ENCODE measurements at places on chromosomes 5 and 9. TPM values are rescaled to one million over a fixed set of nuclear protein-coding genes. Genes with fewer than 3 reads are reported as not detected.

- H3K27ac ChIP-seq, result no peak overlapping the region
- H3K4me3 ChIP-seq, result no peak overlapping the region
- no peaks in the 10 kb centered on the region for H3K36me3 ChIP-seq
- DNase-seq, result no peak
- H3K27me3 ChIP-seq, result no peaks in the 10 kb centered on the region
Measured at GRCh38 chr5:133404724-133405123, 207.6 kb downstream of the FSTL4 start.

GRCh38 chr5:179265514-179266290 is 79.6 kb downstream of the ADAMTS2 start:
- no peak overlapping the region for H3K27ac ChIP-seq
- DNase-seq, result no peak
- no peaks in the 10 kb centered on the region for H3K36me3 ChIP-seq
- H3K4me3 ChIP-seq, result no peak overlapping the region

GRCh38 chr9:86183229-86184137 is 76.0 kb downstream of the C9orf153 start:
- no peaks in the 10 kb centered on the region for H3K36me3 ChIP-seq
- no peak overlapping the region for H3K4me3 ChIP-seq
- peaks cover 2% of the 10 kb centered on the region for H3K27me3 ChIP-seq
- no peaks in the 10 kb centered on the region for H3K4me1 ChIP-seq
- no peak overlapping the region for H3K27ac ChIP-seq

- H3K27me3 ChIP-seq, result no peaks in the 10 kb centered on the region
- H3K4me1 ChIP-seq, result no peaks in the 10 kb centered on the region
- H3K4me3 ChIP-seq, result no peak overlapping the region
- DNase-seq, result no peak
Measured at GRCh38 chr5:31753700-31754357, 114.9 kb downstream of the PDZD2 start.

- no peaks in the 10 kb centered on the region for H3K4me1 ChIP-seq
- H3K27ac ChIP-seq, result no peak overlapping the region
- peaks cover 6% of the 10 kb centered on the region for H3K36me3 ChIP-seq
Measured at GRCh38 chr9:123655681-123656423, 274.1 kb downstream of the DENND1A start.

DNA sequence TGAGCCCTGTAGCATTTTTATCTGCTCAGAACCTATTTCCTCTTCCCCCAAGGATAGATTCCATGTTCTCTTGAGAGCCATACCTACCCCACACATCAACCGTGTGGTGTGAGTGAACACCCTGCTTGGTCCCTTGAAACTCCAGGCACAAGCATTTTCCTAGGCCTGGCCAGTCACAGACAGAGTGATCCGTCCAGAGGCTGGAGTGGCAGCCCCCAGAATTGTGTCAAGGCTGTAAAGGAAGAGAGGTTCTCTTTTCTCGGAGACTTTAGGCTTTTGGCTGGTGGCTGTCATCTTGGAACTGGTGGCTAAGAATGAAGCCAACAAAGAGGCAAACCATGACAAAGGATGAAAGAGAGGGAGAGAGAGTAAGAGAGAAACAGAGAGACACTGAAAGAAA is 66.0 kb downstream of the ARHGEF37 start:
- H3K27me3 ChIP-seq, result no peaks in the 10 kb centered on the region
- no peak overlapping the region for H3K4me3 ChIP-seq
- DNase-seq, result no peak
- no peaks in the 10 kb centered on the region for H3K4me1 ChIP-seq
- no peaks in the 10 kb centered on the region for H3K36me3 ChIP-seq

GRCh38 chr5:10452768-10453331 is 11.2 kb downstream of the ROPN1L start:
- peaks cover 11% of the 10 kb centered on the region for H3K4me1 ChIP-seq
- peak; percentile 83 for DNase-seq
- no peak overlapping the region for H3K27ac ChIP-seq
- H3K4me3 ChIP-seq, result no peak overlapping the region
- H3K36me3 ChIP-seq, result peaks cover 4% of the 10 kb centered on the region

GRCh38 chr5:156824800-156825199 is 25.3 kb upstream of the PPP1R2B start:
- H3K4me1 ChIP-seq, result peaks cover 11% of the 10 kb centered on the region
- no peak for DNase-seq
- peaks cover 3% of the 10 kb centered on the region for H3K27me3 ChIP-seq
- H3K27ac ChIP-seq, result no peak overlapping the region
- peaks cover 6% of the 10 kb centered on the region for H3K36me3 ChIP-seq
- H3K4me3 ChIP-seq, result no peak overlapping the region

DNA sequence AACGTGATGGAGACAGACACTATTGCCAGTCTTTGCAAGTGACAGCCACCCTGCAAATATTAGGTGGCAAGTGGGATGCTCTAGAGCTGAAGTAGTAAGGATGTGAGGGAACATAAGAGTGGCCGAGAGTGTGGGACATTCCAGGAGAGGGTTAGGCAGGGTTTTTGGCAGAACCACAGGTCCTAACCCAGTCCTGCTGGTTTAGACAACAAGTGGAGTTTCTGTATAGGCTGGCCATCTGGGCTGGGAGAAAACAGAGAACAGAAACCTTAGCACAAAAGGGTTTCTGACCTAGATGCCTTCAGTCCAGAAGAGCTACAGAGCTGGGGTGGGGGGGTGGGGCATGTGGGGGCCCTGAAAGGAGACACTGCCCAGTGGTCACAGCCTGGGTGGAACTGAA is 107.4 kb downstream of the TMEM174 start:
- no peaks in the 10 kb centered on the region for H3K36me3 ChIP-seq
- no peaks in the 10 kb centered on the region for H3K4me1 ChIP-seq
- peaks cover 28% of the 10 kb centered on the region for H3K27me3 ChIP-seq
- no peak overlapping the region for H3K27ac ChIP-seq

DNA sequence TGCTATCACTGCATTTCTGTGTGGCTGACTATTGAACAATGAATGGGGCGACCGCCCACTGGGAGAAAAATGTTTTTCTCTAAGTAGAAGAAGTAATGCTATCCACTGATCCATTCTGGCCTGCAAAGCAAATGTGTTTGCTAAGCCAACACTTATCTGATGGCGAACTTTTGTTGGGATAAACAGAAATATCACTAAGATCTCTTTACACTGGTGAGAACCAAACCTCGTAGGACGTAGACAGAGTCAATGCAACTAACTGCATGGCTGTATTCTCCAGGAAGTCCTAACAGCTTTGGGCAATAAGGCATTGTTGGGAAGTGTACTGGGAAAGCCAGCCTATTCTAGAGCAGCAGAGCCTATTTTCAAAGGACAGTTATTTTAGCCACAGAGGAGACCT is 77.7 kb downstream of the ANKH start:
- H3K27ac ChIP-seq, result no peak overlapping the region
- H3K36me3 ChIP-seq, result peaks cover 4% of the 10 kb centered on the region
- H3K27me3 ChIP-seq, result no peaks in the 10 kb centered on the region
- peaks cover 11% of the 10 kb centered on the region for H3K4me1 ChIP-seq
- no peak for DNase-seq

DNA sequence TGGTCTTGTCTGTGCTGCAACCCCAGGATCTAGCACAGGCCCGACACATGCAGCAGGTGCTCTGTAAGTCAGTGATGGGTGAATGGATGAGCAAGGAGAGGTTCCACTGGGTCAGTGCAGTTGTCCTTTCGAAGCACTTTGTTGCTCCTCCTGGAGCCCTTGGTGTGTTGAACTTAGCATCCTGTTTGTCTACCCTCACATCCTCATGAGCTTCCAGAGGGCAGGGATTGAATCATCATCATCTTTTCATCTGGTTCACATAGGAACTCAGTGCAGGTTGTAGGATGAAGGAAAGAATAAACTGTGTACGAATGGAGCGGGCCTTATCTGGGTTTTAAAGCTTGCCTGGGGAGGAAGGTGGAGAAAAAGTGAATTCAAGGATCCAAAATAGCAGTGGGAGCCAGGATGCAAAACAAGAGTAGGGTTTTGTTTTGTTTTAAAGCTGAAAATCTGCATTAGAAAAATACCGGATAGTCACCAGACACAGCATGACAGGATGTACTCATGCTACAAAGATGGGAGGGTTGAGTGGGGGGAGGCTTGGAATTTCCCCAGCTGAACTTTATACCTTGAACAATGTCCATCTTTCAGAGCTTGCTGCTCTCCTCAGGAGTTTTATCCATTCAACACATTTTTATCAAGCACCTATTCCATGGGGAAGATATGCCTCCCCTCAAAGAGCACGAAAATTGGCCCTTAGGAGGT is 55.8 kb downstream of the PTTG1 start:
- DNase-seq, result peak; percentile 65
- peaks cover 78% of the 10 kb centered on the region for H3K36me3 ChIP-seq
- H3K27me3 ChIP-seq, result no peaks in the 10 kb centered on the region

- H3K27ac ChIP-seq, result no peak overlapping the region
- DNase-seq, result peak; percentile 89
- H3K27me3 ChIP-seq, result no peaks in the 10 kb centered on the region
- H3K36me3 ChIP-seq, result peaks cover 6% of the 10 kb centered on the region
Measured at GRCh38 chr5:81165493-81166119, 67.5 kb upstream of the CKMT2 start.

DNA sequence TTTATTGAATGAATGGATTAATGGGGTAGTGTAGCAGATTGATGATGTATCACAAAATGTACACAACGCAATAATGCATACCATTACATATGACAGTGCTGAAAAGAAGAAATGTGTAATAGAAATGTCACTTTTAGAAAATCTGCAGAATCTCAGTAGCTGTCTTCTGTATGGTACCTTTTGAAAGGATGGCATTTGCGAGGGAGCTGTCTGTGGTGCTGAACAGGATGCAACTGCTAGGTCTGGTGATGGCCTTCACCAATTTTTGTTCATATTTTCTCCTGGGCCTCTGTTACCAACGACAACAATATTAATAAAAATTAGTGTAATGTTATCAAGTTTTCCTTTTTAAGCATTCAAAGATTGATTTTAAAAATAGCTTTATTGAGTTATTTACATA is 36.2 kb upstream of the OTULIN start:
- H3K4me3 ChIP-seq, result no peak overlapping the region
- no peaks in the 10 kb centered on the region for H3K4me1 ChIP-seq
- H3K27ac ChIP-seq, result no peak overlapping the region
- no peaks in the 10 kb centered on the region for H3K27me3 ChIP-seq
- peak; percentile 88 for DNase-seq

DNA sequence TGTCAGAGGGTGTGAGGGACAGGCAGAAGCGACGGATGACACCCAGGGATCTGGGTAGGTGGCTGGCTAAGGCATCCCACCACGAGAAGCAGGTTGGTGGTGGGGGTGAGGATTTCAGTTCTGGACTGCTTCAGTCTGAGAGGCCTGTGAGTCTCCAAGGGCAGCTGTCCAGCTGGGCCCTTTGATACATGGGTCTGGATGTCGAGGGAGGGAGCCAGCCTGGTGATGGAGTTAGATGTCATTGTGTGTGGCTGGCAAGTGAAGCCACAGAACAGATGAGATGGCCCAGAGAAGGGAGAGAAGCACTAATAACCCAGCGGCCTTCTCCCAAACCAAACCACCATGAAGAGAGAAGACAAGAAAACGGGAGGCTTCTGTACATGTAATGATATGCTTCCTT is 11.1 kb downstream of the MED27 start:
- DNase-seq, result no peak
- peaks cover 14% of the 10 kb centered on the region for H3K4me1 ChIP-seq
- H3K27ac ChIP-seq, result no peak overlapping the region
- H3K4me3 ChIP-seq, result no peak overlapping the region
- H3K27me3 ChIP-seq, result no peaks in the 10 kb centered on the region

- peaks cover 31% of the 10 kb centered on the region for H3K36me3 ChIP-seq
- H3K27me3 ChIP-seq, result no peaks in the 10 kb centered on the region
- H3K4me3 ChIP-seq, result no peak overlapping the region
- DNase-seq, result no peak
- H3K4me1 ChIP-seq, result peaks cover 21% of the 10 kb centered on the region
- no peak overlapping the region for H3K27ac ChIP-seq
Measured at GRCh38 chr9:93580654-93581380, 4.4 kb downstream of the PHF2 start.

DNA sequence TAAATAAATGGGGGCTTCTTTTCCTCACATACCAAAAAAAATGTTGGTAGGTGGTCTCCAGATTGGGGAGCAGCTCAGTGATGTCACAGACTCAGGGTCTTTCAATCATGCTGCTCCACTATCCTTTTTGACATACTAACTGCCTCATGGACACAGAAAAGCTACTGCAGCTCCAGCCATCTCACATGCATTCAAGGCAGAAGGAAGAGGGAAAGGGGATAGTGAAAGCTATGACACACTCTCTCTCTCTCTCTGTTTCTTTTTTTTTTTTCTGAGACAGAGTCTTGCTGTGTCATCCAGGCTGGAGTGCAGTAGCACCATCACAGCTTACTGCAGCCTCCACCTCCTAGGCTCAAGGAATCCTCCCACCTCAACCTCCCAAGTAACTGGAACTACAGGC is 7.9 kb upstream of the ADGRD2 start:
- H3K4me1 ChIP-seq, result no peaks in the 10 kb centered on the region
- H3K27me3 ChIP-seq, result peaks cover 11% of the 10 kb centered on the region
- H3K36me3 ChIP-seq, result no peaks in the 10 kb centered on the region
- no peak overlapping the region for H3K27ac ChIP-seq
- DNase-seq, result no peak

- no peaks in the 10 kb centered on the region for H3K36me3 ChIP-seq
- no peak for DNase-seq
- no peak overlapping the region for H3K27ac ChIP-seq
- H3K4me1 ChIP-seq, result no peaks in the 10 kb centered on the region
Measured at GRCh38 chr5:63700241-63700640, 262.0 kb downstream of the HTR1A start.

The RACK1 gene
- total RNA-seq, result 2,172 TPM

The LCN1 gene
- total RNA-seq, result not detected

The MYOZ3 gene
- total RNA-seq, result 0.07 TPM

The MELK gene
- 54.2 TPM for total RNA-seq

All from activated CD4-positive, alpha-beta T cell treated with anti-CD3 and anti-CD28 coated beads, Interleukin-2, amount 10 ng/mL, durations not matched to agents 24 days and 14 days (primary cell).